ENCODE measurements at places on chromosomes 7 and 10.

DNA sequence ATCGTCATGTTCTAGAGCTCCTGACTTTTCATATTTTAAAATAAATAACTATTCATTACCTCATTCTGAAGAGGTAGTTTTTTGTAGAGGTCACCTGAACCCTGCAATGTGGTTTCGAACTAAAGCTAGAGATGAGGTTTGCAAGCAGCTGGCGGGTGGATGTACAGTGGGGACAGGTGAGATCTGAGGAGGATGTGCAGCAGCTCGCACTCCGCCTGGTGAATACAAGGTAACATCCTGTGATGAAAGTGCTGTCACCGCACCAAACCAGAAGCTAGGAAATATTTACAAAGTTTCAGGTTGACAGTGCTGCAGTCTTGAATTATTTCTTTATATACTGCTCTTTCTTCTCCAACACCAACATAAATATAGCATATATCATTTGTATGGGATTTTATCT, 26.5 kb downstream of the NDUFB2 start:
- no peak for DNase-seq

GRCh38 chr7:37511915-37512314, 63.3 kb upstream of the ELMO1 start:
- DNase-seq = no peak

- no peak for DNase-seq
These were observed 36.0 kb downstream of the NUDT1 start for GRCh38 chr7:2278026-2278425.

GRCh38 chr7:117036053-117036669, 82.9 kb downstream of the ST7 start:
- no peak for DNase-seq

- DNase-seq = no peak
These were observed 34.5 kb downstream of the PPP1R3C start for GRCh38 chr10:91598211-91598977.

DNA sequence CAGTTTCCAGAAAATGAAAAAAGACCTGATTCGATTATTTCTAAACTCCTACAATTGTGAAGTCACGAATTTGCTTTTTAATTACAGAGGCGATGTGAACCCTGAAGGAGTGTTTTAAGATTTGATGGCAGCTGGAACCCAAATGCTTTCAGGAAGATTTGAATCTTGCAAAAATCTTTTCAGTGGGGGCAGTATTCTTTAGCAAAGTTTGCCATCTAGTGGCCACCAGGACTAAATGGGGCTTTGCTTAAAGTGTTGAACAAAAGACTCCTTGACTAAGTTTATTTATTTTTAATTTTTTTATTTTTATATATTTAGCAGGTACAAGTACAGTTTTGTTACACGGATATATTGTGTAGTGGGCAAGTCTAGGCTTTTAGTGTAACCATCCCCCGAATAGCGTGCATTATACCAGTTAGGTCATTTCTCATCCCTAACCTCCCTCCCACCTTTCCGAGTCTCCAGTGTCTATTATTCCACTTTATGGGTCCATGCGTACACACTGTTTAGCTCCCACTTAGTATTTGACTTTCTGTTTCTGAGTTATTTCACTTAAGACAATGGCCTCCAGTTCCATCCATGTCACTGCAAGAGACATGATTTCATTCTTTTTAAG, 98.8 kb downstream of the CACNB2 start:
- DNase-seq = peak; percentile 7

- no peak for DNase-seq
These were observed 87.2 kb downstream of the MDFIC start for GRCh38 chr7:115009139-115009538.

DNA sequence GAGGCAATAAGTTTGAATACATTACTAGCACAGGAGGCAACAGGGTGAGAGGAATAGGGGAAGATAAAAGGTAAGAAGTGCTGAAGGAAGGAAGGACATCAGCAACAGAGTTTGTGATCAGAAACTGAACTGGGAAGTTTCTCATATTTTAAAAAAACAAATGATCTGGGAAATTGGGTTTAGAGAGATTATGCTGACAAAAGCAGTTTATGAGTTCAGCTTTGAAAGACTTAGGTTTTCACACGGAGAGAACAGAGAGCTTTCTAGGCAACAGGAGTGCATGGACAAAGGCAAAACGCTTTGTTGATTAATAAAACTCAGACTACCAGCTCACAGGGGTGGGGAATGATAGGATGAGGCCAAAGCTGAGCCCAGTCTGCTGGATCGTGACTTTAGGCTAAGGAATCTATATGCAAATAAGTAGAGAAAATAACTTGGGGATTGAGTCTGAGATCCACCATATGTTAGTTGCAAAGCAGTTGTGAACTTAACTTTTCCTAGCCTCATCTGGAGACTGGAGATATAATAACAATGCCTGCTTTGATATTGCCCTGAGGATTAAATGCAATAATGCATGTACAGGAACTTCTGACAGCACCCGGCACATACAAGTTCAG, 4.2 kb downstream of the OSBPL3 start:
- no peak for DNase-seq

DNA sequence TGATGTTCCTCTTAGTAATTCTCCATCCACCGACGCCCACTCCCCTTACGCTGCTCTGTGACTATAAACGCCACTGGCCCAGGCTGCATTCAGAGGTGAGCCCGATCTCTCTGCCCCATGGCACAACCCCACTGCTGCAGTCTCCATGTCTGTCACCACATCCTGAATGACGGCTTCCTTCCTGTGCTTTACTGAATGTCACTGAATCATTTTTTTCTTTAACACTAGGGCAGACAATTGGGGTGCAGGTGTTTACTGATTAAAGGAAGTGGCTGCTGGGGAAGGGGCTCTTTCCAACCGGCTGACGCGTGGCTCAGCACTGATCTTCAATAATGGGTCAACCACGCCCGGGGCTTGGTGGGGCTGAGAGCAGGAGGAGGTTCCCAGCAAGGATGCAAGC, 208.3 kb downstream of the USP6NL start:
- no peak for DNase-seq

DNA sequence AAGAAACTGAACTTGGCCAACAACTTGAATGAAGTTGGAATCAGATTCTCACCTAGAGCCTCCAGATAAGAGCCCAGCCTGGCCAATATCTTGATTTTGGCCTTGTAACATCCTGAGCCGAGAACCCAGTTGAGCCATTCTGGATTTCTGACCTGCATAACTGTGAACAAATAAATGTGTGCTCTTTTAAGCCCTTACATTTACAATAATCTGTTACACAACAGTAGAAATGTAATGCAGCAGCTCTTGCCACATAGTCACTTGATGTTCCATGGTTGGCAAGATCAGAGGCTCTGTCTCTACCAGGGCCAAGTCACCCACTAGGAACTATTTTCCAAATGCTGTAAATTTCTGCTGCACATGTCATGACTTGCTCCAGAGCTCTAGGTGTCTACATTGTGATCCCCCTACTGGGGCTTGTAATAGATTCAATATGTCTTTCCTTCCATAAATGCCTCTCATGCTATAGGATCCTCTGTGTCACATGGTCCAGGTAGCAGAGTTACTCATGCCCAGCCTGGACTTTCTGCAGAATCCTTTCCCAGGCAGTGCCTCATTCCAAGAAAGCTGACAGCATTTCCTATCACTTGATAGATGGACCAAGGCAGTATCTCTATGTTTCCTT, 11.4 kb upstream of the RBM20 start:
- DNase-seq = no peak

- peak; percentile 40 for DNase-seq
These were observed 40.7 kb downstream of the MRPL32 start for GRCh38 chr7:42972699-42973500.

DNA sequence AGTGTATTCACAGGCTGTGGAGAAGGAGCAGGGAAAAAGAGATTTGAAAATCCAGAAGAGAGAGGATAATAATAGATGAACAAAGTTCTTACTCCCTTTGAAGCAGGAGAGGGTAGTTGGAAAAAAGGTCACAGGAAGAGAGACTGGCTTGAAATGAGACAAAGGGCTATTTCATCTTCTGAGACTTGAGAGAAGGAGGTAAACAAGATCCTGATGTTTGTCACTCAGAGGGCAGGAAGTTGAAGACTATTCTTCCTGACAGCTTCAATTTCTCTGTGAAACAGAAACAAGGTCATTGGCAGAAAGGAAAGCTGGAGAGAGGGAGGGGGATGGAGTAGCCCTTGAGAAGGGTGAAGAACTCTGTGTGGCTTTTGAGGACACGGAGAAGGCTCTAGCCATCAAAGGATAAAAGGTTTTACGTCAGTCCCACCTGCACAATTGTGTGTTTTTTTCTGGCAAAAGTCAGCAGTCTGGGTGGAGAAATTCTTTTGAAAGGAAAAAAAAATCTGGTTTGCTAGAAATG, 216.1 kb upstream of the STEAP4 start:
- DNase-seq = no peak

- no peak for DNase-seq
These were observed 161.6 kb downstream of the BAMBI start for GRCh38 chr10:28838908-28839307.

- DNase-seq = no peak
These were observed 93.0 kb downstream of the EXOC4 start for GRCh38 chr7:133345690-133346421.

GRCh38 chr10:97813311-97813710, 36.3 kb upstream of the GOLGA7B start:
- no peak for DNase-seq

DNA sequence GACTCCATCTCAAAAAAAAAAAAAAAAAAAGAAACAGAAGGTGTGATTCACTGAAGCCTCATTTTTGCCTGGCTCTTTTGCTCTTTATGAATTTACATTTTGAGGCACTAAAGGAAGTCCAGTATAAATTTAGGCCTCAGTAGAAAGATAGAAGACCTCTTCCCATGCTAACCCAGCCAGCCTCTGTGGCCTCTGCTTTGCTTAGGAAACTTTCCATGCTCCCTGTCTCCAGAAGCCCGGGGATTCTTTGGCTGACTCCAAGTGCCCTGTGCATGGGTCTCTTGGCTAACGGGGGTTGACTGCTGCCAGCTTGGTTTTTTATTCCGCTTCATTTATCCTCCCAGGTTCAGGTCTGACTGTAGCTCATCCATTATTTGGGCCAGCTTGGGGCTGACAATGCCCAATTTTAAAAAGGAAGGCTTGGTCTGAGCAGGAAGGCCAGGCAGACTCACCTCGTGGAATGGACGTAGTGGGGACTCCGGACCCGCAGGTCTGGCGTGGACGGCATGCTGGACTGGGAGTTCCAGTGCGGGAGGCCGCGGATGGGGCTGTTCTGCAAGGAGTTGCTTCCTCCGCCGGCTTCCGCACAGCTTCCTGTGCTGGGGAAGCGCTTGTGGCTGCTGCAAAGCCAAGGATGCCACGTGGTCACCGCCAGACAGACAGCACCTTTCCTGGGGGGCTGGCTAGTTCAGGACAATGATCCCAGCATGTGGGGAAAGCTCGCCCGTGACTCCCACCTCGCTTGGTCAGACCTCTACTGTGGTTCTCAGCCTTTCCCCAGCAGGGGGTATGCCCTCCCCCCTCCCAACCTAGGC, 72.3 kb downstream of the PRPF18 start:
- no peak for DNase-seq

DNA sequence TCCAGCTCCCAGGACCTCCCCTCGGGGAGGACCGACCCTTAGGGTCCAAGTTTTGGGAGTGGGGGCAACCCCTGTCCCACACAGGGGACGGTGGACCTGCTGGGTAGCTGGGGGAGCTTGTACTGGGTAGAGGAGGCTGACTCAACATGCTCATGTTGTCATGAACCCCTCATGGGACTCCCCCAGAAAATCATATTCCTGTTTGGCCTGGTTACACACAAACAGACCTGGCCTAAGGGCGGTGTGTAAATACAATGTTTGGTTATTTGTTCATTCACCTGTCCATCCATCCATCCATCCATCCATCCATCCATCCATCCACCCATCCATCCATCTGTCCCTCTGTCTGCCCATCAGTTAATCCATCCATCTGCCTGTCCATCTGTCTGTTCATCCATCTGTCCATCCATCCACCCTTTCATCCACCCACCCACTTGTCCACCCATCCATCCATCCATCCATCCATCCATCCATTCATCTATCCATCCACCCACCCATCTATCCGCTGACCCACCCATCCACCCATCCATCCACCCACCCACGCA, 92.9 kb downstream of the DNAJB6 start:
- DNase-seq = no peak

Measured in NCI-H2227 treated with DMSO at 0.1 percent for 48 hours (cell line).